ENCODE measurements at places on chromosomes 4 and X.

DNA sequence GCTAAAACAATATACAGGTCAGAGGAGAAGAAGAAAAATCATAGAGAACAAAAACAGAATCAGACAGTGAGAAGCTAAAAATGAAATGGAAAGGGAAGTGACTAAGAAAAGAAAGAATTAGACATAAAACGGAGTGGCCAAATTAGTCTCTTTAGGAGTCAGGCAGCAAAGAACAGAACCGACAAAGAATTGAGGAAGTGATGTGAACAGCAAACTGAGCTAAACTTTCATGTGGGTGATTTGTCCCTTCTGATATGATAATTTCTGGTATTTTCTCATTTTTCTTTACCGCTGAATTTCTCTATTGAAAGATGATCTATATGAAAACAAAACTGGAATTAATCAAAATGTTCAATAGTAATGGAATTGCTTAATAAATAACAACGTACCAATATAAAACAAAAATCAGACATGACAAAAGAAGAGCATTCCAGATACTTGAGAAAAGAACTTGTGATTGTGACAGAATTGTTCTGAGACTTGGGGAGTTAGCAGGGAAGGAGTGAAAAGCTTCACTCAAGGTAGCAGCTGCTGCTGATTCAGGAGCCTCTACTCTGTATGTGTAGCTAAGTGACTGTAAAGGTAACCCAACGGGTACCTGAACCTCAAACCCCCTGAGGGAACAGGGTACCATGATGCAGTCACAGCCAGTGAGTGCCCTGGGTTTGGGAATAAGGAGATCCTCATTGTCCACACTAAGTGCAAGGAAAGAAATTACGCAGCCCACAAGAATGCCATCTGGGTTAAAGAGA is 8.8 kb downstream of the TAPT1 start:
- DNase-seq, result no peak

GRCh38 chr4:144817081-144817480 is 171.1 kb downstream of the HHIP start:
- no peak for DNase-seq

- DNase-seq, result no peak
Observed at GRCh38 chr4:79949178-79949577, 123.9 kb downstream of the ANTXR2 start.

DNA sequence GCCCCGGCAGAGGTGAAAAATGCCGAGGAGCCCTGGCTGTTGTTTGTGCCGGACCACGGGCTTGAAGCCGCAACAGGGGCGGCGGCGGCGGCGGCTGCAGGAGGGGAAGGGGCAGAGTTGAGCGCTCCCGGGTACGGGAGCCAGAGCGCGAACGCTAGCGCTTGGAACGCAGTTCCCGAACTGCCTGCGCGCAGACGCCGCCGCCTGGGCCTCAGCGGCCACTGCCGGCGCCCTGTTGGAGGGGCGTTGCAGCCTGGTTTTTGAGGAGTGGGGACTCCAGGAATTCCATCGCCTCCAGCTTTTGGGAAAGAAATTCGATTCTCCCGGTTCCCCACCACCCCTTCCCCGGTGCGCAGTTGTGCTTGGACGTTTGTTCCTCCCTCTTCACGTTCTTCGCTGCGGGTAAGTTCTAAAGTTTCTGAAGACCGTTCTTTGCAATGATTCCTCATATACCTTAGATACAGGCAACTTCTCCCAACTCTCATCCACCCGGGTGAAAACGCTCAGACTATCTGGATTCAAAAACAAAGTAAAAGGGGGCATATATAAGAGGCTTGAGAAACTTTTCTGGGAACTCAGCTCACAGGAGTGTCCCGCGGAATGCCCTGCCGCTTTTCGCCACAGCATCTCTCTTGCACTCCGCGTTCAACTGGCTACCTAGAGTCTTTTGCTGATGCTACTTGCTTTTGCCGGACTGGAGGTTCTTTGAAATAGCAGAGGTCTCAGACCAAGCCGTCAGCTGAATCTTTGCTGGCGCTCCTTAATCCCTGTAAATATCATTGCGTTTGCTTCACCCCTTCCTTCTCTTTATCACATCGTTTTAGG is 1.0 kb downstream of the FAT4 start:
- DNase-seq, result peak; percentile 35

DNA sequence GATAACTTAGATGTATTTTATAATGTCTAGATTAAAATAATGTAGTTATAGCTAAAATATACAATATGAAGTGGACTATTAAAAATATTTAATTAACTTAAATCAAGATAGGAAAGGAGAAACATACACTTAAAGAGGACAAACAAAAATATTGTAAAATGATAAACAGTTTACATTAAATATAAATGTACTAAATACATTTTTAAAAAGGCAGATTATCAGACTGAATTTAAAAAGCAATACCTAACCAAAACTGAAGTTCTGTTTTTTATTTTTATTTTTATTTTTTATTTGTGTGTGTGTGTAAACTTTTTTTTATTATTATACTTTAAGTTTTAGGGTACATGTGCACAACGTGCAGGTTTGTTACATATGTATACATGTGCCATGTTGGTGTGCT is 811.6 kb upstream of the INTU start:
- no peak for DNase-seq

GRCh38 chrX:71619986-71620385 is 1.7 kb upstream of the CXCR3 start:
- no peak for DNase-seq

- DNase-seq, result no peak
Observed at GRCh38 chrX:10485326-10485725, 135.1 kb downstream of the MID1 start.

GRCh38 chrX:53251307-53251706 is 26.3 kb upstream of the KDM5C start:
- no peak for DNase-seq

DNA sequence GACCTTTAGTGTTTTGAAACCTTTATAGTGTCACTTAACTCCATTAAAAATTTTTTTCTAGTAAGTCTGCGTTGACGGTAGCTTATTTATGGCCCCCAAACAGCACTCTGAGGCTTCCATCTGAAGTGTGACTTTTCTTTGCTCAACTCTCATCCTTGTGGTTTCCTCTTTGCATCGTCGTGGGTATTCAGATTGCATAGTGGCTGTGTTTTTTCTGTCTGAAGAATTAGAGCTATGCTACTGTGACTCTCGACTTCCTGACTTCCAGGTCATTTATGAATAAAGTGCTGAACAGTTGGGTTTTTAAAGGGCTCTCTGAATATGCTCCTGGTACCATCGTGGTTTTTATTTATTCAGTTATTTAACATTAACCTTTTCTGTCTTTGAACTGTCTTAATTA is 44.9 kb downstream of the JADE1 start:
- no peak for DNase-seq

- DNase-seq, result no peak
Observed at GRCh38 chrX:10932842-10933440, 178.2 kb upstream of the HCCS start.

DNA sequence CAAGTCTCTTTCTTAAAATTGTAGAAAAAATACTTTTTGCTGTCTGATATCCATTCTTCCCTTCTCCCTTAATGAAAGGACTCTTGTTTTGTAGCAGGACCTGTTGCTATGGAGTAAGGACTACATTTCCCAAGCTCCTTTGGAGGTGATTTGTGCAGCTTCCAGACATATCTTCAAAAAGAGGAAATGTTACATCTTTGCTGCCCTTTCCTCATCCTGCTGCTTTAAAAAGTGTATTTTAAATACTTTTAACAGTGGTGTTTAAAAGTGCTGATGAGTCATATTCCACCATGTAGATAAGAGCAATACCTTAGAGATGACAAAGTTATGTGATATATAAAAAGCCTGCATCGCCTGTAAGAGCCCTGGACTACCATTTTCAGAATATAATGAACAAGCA is 98.7 kb downstream of the CFAP299 start:
- no peak for DNase-seq

GRCh38 chr4:145868637-145869409 is 69.8 kb downstream of the ZNF827 start:
- no peak for DNase-seq

DNA sequence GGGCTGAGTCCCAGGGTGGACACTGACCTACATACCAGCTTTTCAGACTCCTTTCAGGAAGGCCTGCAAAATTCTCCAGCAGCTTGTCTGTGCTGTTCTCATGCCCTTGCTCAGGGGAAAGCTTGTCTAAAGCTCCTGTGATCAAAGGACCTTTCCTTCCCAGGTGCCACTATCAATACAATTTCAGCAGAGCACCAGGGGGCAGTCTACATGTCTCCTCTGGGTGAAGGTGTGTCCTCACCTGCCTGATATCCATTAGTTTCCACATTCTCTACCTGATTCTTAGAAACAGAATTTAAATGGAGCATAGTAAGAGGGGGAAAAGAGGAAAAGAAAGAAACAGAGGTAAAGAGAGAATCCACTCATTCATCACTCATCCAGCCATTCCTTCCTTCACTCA is 114.2 kb downstream of the PPARGC1A start:
- no peak for DNase-seq

GRCh38 chr4:150828159-150828558 is 186.9 kb downstream of the LRBA start:
- DNase-seq, result no peak

- no peak for DNase-seq
Observed at GRCh38 chr4:73308286-73308685, 49.7 kb upstream of the ANKRD17 start.

- no peak for DNase-seq
Observed at GRCh38 chr4:141037446-141037845, 95.8 kb downstream of the RNF150 start.

- DNase-seq, result no peak
Observed at GRCh38 chr4:183304067-183304466, 16.0 kb downstream of the CLDN22 start.

- no peak for DNase-seq
Observed at GRCh38 chr4:41844327-41844726, 90.9 kb upstream of the TMEM33 start.

- no peak for DNase-seq
Observed at GRCh38 chr4:99471896-99472295, 36.8 kb upstream of the ADH7 start.

- no peak for DNase-seq
Observed at GRCh38 chrX:9298221-9298620, 166.6 kb upstream of the TBL1X start.

DNA sequence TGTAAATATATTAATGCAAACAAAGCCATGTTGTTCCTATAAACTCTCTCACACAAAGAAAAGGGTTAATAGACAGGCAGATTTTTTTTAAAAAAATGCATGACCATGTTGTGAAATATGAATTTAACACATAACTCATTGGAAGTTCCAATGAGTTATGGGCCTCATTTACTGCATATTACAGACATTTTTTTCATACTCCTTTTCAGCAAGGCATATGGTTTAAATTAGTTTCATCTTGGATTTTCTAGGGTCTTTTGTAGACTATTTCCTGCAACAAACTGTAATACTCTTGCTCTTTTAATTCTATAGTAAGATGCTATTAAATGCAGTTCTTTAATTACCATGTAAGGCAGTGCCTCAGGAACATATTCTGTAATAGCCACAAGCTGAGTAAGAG is 323.1 kb downstream of the GBA3 start:
- DNase-seq, result no peak

DNA sequence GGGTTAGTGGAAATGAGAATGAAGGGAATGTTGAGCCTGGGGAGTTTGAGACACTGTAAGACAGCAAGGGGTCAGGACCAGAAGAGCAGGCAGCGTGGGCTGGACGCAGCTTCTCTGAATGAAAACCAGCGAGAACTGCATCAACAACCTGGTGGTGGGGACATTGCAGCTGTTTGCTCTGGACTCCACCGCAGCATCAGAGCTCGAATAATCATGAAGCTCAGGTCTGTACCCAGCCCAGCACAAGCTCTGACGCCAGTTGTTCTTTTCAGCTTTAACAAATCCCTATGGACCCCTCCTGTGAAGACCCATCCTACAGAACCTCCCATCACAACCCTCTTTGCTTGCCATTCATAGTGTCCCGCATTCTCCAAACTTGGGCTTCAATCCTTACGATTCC is 106.8 kb upstream of the PNPLA4 start:
- DNase-seq, result no peak

DNA sequence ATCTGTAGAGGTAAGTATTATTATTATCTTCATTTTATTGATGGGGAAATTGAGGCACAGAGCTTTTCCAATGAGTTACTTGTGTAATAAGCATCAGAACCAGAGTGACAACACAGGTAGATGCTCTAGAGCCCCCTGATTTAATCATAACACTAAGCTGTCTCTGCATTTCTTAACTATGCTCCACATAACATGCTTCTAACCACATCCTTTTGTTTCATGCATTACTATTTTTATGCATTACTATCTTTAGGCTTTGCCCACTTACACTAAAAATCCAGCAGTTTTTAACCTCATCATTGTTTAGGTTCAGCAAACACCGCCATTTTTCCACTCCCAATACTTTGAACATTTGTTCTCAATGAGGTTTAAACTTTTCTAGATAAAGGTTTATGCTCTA is 1900.8 kb upstream of the PCDH10 start:
- no peak for DNase-seq

GRCh38 chr4:38065176-38065575 is 105.0 kb downstream of the PTTG2 start:
- DNase-seq, result no peak

GRCh38 chrX:74178536-74178935 is 125.4 kb upstream of the ZCCHC13 start:
- DNase-seq, result no peak

DNA sequence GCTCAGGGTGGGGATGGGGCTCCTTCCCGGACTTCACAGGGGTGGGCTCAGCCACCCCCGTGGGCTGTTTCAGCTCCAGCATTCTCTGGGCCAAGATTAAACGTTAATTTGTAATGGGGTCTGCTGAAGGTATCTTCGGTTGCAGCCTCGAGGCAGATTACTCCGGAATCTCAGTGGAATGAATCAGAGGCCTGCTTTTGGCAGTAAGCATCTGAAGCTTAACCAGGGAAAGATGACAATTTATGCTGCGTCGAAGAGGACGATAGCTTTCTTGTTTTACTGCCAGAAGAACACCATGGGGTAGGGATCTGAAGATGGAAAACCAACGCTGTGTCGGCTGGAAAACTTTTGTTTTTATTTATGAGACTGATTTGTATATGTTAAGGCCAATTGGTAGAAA is 129.2 kb upstream of the MSX1 start:
- DNase-seq, result no peak

DNA sequence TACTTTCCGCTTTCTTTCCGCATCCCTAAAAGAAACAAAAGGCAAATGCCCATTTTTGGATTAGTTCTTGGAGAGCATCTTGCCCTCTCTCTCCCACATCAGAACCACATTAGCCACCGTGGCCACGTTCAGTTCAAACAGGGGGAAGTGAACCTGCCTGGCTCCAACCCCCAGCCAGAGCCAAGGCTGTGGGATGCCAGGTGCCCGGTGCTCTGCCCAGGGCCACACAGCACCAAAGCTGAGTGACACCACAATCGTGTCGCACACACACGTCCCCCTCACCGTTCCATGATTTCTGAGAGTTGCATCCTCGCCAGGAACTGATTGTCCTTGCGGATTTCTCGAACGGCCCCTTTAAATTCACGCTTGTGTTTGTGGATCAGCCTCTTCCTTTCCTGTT is 24.3 kb downstream of the NOP14 start:
- DNase-seq, result no peak

DNA sequence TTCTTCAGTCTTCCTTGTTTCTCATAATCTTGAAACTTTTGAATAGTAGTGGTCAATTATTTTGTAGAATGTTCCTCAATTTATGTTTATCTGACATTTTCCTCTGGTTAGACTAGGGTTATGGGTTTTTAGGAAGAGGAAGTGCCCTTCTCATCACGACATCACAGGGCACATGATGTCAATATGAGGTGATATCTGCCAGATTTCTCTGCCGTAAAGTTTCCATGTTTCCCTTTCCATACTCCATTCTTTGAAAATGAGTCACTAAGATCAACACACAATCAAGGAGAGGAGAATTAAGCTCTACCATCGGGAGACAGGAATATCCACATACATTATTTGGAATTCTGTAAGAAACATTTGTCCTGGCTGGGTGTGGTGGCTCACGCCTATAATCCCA is 28.4 kb downstream of the RP2 start:
- DNase-seq, result no peak

GRCh38 chrX:77441479-77441878 is 5.7 kb upstream of the FGF16 start:
- DNase-seq, result no peak

Data from right renal pelvis (tissue), 4 donors.